Esophagus muscularis mucosa (tissue), 4 donors: ENCODE measurements at places on chromosomes 16 and 17.

DNA sequence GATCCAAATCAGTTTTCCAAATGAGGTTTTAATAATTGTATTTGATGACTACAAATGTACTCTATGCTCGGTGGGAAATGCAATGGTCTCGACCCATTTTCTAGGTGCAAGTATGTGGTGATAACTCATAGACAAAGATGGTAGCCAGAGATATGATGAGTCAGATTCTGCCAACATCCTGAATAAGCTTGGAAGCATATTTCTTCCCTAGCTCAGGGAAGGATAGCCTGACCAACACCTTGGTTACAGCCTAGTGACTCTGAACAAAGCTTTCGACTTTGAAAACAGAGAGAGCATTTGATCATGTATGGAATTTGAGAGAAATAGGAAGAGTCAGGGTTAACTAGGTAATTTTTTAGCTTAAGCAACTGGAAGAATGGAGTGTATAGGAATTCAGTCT lies 128.3 kb upstream of the MYOCD start:
- no peak for DNase-seq

GRCh38 chr17:27595208-27595607 lies 35.8 kb upstream of the LGALS9 start:
- no peak for DNase-seq

DNA sequence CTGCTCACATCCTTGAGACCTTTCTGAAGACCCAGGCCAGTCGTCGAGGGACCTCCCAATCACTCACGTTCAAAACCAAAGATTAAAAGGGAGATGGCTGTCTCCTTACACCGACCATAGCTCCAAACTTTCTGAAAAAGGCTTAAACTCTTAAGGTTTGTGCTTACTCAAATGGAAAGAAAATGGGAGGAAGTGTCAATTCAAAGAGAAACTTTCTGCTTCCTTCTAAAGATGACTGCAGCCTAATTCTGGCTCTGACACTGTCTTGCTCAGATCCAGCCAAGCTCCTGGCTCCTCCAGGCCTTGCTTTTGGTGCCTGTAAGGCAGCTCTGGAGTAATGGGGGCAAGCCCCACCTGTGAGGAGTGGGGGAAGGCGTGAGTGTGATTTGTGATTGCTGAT lies 54.9 kb upstream of the WSB1 start:
- DNase-seq, result no peak

GRCh38 chr16:70706948-70707465 lies 21.2 kb upstream of the MTSS2 start:
- DNase-seq, result no peak

DNA sequence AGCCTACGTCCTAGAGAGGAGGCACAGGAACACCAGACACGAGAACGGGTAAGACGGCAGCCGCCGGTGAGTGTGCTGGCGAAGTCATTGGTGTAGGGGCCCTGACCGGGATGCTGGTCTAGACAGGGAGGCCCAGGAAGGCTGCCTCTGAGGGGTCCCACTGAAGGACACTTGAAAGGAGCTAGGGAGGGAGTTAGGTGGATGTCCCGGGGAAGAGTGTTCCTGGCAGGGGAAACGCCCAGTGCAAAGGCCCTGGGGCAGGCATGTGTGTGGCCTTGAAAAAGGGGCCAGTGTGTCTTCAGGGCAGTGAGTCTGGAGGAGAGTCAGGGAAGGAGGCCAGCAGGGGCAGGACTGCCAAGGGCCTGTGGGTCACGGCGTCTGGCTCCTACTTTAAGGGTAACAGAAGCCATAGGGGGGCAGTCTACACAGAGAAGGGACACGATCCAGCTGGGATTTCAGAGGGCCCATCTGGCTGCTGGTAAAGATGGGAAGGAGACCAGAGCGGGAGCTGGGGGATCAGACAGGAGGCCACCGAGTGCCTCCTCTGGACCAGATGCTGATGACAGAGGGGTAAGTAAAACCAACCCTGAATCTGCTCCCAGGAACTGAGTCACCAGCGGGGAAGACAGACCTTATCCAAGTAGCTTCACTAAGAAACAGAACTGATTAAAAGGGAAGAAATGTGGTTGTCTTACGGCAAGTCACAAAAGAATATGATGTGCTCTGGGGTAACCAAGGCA lies 115.9 kb downstream of the LITAF start:
- no peak for DNase-seq
